ENCODE measurements at places on chromosomes 16 and 17.

DNA sequence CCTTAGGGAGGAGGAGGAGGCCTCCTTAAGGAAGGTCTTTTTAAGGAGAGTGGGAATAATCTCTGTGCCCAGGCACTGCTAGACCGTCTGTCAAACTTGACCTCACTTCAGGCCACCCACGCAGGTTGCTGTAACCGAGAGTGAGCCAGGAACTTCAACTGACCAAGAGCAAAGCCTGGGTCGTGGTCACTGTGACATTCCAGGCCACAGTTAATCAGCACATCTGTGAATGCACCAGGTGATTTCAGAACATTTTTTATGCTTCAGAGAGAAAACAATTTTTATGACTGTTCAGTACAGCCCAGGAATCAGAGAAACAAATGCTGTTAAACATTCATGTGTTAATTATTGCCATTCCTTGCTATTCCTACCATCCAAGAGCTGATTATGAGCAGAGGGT is 226.6 kb upstream of the ASIC2 start:
- DNase-seq: no peak

DNA sequence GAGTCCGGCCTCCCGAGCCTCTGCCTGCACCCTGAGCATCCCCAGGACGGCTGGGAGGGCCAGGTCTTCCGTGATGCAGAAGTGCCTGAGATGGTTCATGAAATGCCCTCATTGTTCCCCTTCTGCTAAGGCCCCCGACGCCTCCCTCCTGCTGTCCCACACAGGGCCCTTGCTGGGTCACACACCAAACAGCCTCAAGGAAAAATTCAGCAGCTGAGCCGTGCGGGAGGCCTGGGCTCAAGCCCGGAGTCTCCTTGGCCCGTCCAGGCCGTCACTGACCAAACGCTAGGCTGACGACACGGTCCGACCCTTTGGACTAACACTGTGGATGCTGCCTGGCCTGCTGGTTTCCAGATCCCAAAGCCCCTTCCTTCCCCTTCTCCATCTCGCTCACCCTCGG is 90.2 kb downstream of the RTN4RL1 start:
- DNase-seq: no peak

- peak; percentile 95 for DNase-seq
Measured at GRCh38 chr16:3099732-3100499, 822 bp upstream of the ZSCAN10 start.

- no peak for DNase-seq
Measured at GRCh38 chr17:65035191-65035590, 21.3 kb downstream of the GNA13 start.

DNA sequence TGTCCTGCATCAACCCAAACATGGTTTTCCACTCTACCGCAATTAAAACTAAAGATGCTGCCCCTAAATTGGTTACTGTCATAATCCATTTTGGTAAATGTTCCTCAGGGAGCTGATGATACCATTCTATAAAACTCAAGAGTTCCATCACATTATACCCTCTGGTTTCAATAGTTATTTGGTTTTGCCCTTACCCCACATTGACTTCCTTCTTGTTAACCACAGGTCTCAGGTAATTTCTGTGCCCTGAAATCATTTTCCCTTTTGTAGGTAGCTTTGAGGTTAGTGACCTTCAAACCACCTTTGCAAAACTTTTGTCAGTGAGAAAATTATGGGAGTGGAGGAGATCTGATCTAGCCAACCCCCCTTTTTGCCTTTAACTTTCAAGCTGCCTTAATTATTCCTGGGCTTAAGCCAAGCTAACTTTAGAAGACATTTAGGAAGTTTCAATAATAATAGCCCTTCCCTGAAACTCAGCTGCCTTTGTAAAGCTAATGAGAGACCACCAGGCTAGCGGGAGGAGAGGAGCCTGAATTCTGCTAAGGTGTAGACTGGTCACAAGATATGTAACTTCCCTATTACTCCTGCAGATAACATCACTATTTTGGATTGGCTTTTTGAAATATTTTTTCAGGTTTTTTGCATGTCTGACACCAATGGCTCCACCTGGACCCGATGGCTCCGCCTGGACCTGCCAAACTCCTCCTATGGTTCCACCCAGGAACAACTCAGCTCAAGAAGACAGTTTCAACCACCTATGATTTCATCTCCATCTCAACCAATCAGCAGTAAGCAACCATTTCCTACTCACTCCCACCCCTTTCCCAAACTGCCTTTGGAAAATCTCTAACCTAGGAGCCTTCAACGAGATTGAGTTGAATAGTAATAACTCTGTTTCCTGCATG is 224.9 kb downstream of the HS3ST3B1 start:
- DNase-seq: no peak

DNA sequence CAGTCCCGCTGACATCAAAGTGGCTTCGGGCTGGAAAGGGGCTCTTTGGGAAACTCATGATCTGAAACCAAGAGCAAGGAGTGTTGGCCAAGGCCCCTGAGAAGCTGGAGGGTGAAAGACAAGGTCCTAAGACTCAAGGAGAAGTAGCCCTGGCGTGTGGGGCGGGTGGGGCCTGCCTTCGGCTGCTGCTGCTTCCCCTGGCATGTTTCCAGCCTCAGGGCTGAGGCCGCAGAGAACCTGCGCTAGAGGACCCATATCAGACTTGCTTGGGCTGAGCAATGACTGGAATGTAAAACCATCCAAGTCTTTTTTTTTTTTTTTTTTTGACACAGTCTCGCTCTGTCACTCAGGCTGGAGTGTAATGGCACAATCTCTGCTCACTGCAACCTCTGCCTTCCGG is 67.5 kb upstream of the GCSH start:
- no peak for DNase-seq

All from erythroblast (primary cell).